NCI-H2171 treated with DMSO at 0.1 percent for 48 hours (cell line): ENCODE measurements at places on chromosomes 1 and 21.
A peak's percentile ranks its signal among the peaks of the same experiment; 100 is the strongest.

DNA sequence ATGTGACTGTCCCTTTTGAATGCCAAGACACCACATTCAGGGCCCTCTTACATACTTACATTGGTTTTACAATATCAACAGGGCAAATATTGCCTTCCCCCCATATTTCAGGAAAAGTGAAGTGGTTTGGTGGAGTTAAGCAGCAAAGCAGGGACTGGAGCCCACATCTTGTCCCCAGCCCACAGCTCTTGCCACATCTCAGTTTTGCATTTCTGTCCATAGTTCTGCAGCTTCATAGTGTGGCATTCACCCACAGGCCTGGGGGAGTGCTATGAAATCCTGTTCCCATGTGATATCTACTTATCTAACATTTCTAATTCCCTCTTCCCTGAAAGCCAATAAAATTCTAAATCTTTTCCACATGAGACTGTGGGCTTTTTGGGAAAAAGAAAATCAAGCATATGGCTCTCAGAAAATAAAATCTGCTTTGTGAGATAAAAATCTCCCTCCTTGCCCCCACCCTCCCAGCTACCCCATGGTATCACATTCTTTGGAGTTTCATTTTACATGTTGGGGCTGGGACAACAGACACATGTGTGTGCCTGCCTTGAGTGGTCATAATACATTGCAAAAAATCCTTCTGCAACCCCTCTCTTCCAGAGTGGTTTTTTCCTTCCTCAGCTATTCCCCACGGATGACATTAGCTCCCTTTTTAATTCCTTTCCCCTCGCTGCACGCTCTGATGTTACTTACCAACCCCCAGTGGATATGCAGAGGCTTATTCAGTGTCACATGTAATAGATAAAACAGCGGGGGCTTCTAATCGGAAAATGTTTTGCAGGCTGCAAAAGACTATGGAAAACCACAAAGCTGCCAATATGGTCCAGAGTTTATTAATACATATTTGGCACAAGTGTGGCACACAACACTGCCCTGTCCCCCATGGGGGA lies 20.5 kb upstream of the CD2 start:
- peak; percentile 94 for DNase-seq

- DNase-seq = no peak
Measured at GRCh38 chr1:152143150-152143887, 15.7 kb downstream of the RPTN start.

GRCh38 chr1:151509350-151510019 lies 1.7 kb upstream of the CGN start:
- no peak for DNase-seq

DNA sequence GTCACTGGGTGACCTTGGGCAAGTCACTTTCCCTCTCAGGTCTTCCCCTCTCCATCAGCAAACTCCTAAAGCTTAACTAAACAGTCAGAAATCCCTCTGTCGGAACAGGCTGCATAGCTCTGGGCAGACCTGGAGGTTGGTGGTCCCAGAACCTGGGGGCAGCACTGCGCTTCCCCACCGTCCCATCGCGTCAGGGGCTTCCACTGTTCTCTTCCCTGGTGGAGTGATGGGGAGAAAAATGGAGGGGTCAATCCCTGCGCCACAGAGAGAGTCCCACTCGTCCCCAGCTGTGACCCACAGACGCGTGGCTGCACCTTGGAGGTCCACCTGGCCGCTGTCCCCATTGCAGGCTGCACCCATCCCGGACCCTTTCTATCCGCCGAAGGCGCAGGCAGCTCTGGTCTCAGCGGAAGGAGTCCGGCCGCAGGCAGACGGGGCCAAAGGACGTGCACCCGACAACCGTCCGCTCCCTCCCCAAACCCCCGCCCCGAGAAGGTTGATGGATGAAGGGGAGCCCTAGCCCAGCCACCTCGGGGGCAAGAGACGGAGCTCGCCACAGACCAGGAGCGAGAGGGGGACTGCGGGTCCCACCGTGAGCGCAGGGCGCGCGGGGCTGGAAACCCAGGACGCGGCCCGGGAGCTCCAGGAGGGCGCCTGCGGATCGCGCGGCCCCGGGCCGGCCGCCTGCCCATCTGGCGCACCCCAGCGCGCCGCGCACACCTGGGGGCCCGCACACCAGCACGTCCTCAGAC lies 588 bp upstream of the WNT3A start:
- no peak for DNase-seq

DNA sequence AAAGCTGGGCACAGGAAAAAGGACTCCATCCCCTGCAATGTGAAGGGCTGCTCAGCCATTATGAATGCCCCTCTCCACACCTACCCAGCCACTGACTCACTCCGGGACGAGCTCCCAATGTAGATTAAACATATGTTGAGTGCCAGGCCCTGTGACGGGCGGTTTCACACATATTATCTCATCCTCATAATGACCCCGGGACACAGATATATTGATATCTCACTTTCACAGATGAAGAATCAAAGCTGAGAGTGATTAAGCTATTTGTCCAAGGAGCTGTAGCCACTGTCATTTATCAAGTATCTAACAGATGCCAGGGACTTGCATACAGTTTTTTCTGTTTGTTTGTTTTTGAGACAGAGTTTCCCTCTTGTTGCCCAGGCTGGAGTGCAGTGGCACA lies 35.0 kb upstream of the SLC30A1 start:
- DNase-seq = no peak

- peak; percentile 76 for DNase-seq
Measured at GRCh38 chr1:6962478-6962995, 177.3 kb downstream of the CAMTA1 start.

- no peak for DNase-seq
Measured at GRCh38 chr1:200279810-200280411, 129.9 kb downstream of the ZNF281 start.

GRCh38 chr1:10456661-10457060 lies 6.8 kb downstream of the CORT start:
- DNase-seq = peak; percentile 69

GRCh38 chr1:201982623-201983379 lies at the start of gene RNPEP:
TSS of gene RNPEP (plus strand) at chr1:201982648. CDS start at chr1:201982667, 19 bp downstream.
- DNase-seq = peak; percentile 75

DNA sequence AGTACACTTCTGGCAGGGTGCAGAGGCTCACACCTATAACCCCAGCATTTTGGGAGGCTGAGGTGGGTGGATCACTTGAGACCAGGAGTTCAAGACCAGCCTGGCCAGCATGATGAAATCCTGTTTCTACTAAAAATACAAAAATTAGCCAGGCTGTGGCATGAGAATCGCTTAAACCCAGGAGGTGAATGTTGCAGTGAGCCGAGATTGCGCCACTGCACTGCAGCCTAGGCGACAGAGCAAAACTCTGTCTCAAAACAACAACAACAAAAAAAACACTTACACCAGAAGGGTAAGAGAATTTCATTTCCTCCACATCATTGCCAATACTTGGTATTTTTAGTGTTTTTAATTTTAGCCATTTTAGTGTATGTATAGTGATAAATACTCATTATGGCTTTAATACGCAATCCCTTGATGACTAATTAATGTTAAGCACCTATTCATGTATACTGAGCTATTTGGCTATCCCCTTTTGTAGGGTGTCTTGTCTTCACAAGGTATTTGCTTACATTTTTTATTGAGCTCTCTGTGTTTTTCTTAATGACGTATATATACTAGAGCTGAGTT lies 77.1 kb upstream of the TNR start:
- DNase-seq = no peak

- DNase-seq = no peak
Measured at GRCh38 chr1:173175514-173176145, 31.5 kb downstream of the TNFSF4 start.

- DNase-seq = no peak
Measured at GRCh38 chr1:242530761-242531160, 6.3 kb upstream of the PLD5 start.

GRCh38 chr1:52195161-52195560 lies 53.3 kb downstream of the ZFYVE9 start:
- no peak for DNase-seq

- peak; percentile 77 for DNase-seq
Measured at GRCh38 chr21:38140207-38140903, 116.4 kb upstream of the KCNJ15 start.

- DNase-seq = no peak
Measured at GRCh38 chr1:228272331-228272791, 64.5 kb downstream of the OBSCN start.

GRCh38 chr1:100971021-100971420 lies 54.6 kb downstream of the DPH5 start:
- DNase-seq = no peak

DNA sequence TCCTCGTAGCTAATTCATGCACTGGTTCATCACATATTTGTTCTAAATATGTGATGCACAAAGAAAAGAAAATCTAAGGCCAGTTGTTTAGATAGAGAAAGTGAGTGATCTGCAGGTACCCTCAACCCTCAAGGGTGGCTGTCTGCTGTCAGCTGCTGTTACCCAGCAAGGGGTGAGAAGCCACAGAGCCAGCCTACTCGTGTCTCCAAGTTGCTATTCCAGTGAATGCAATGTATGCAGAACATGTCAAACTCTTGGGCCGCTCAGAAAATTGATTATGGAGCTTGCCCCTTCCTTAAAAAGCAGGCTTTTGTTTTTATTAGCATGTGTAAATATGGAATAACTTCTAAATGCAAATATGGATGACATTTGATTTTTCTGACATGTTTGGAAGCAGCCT lies 336.3 kb upstream of the ST6GALNAC5 start:
- no peak for DNase-seq

DNA sequence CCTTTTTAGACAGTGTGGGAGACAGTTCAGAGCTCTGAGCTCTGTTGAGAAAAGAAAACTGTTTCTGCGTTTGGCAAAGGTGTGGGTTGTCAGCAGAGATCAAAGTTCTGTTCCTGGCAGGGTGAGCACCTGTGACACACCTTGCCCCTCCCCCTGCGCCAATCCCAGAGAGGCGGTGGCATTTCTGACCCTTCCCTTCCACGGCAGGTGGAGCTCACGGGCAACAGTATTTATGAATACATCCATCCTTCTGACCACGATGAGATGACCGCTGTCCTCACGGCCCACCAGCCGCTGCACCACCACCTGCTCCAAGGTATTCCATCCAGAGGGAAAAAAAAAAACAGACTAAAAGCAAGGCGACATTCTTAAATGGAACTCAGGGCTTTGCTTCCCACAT lies 20.7 kb downstream of the SIM2 start:
- DNase-seq = no peak

- DNase-seq = no peak
Measured at GRCh38 chr1:193216920-193217319, 30.5 kb upstream of the B3GALT2 start.

DNA sequence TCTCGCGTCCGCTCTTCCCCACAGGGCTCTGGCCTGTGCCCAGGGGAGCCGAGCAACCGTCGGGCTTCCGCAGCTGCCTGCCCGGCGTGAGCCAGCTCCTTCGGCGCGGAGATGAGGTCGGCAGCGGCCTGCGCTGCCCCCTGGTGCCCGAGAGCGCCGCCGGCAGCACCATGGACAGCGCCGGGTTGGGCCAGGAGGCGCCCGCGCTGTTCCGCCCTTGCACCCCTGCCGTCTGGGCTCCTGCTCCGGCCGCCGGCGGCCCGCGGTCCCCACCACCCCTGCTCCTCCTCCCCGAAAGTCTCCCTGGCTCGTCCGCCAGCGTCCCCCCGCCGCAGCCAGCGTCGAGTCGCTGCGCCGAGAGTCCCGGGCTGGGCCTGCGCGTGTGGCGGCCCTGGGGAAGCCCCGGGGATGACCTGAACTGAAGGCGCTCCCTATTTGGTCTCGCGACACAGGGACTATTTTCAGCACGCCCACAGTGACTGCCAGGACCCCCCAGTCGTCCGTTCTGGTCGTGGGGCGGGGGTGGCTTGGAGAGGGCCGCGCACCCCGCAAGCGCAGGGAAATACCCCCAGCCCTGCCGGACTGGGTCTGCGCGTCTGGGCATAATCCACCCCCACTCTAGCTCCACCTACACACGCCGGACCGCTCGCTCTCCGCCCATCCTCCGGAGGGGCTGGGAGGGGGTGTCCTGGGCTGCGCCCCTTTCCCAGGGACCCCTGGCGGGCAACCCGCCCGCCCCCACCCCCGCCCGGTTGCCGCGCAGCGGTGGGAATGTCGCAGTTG lies 1.3 kb downstream of the HES3 start:
- peak; percentile 85 for DNase-seq

DNA sequence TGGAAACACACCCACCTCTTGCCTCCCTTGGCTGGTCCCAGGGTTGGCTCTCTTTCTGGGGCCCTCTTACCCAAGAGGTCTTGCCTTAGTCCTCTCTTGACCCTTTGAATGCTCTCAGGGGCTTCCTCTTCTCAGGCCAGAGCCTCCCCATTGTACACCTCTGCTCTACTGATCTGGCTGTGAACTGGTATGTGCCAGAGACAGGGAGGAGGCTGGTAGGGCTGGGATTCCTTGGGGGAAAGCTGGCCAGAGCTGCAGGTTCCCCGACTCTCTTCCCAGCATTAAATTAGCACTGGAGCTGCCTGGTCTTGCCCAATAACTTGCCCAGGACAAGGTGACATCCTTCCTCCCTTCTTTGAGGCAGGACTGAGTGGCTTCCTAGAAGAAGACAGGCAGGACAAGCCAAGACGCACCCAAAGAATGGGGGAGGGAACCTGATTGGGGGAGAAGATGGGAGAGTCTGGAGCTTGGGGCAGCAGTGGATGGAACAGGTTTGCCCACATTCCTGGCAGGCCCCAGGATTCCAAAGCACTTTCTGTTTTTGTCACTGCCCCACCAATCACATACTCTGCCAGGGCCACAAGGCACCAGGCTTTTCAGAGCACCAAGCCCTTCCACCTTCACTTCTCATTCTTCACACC lies 37.2 kb upstream of the CITED4 start:
- no peak for DNase-seq

DNA sequence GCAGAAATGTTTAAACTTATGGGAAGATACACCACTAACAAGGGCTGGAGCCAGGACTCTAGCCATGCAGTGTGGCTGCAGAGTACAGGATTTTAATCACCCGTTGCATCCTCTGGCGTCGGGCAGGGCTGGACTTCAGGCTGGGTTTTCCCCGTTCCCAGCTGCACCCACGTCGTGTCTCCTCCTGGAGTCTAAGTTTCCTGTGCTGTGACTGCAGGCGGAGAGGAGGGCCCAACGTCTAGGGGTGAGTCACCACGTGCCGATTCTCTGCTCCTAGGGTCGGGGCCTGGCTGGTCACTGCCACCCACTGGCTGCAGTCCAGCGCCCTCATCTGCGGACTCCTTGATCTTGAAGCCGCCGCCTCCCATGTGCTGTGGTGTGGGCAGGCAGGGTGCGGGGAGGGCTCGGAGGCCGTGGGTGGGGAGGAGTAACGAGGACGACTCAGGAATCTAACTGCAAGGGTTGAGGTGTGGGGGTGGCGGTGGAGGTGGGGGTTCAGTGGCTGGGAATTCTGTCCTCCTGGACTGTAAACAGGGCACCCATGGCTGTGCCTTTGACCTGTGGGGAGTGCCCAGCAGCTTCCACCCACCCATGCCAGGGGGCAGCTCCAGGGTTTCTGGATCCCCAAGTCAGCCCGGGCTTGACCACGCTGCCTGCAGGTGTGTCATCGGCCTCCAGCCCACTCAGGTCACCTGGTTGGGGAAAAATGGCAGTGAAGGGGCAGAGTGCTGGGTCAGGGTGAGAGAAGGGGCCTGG lies 77.8 kb downstream of the ALPL start:
- DNase-seq = no peak

DNA sequence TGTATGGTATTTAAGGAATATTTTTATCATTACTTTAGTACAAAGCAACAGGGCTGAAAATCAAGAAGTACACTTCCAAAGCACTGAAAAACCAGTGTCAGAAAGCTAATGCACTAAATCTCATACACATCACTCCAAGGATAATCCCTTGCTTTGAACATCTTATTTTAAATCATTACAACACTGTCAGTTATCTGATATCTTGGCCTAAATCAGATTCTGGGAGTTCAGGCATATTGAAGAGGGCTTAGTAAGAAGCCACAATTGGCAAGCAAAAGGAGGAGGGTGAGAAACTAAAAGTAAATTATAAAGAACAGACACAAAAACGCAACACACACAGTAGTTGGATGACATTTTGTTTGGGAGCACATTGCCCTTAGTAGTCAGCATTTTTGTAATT lies 448.4 kb downstream of the PCP4 start:
- DNase-seq = no peak
